ENCODE measurements at places on chromosomes 3 and 15.
A peak's percentile ranks its signal among the peaks of the same experiment; 100 is the strongest.

- no peak for DNase-seq
Observed at GRCh38 chr15:51193526-51193925, 98.8 kb upstream of the TNFAIP8L3 start.

DNA sequence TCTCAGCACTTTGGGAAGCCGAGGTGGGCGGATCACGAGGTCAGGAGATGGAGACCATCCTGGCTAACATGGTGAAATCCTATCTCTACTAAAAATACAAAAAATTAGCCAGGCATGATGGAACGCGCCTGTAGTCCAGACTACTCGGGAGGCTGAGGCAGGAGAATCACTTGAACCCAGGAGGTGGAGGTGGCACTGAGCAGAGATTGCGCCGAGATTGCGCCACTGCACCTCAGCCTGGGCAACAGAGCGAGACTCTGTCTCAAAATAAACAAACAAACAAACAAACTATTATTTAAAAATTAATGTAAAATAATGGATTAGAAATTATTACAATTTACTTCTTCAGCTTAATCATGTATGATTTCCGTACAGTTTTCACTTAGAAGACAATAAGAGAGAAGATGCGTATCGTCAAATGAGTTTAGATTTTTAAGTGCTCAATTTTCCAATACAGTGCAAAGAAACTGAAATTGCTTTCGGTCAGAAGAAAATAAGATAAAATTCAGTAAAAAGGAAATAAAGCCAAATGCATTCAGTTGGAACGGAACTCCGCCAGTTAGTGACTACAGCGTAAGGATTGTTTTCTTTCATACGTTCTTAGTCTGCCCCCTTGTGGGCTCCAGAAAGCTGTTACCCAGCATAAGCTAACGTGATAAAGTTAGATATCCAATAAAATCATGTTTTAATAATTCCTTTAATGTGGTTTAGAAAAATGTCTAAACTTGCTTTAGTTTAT is 24.8 kb downstream of the AADAC start:
- DNase-seq, result no peak

DNA sequence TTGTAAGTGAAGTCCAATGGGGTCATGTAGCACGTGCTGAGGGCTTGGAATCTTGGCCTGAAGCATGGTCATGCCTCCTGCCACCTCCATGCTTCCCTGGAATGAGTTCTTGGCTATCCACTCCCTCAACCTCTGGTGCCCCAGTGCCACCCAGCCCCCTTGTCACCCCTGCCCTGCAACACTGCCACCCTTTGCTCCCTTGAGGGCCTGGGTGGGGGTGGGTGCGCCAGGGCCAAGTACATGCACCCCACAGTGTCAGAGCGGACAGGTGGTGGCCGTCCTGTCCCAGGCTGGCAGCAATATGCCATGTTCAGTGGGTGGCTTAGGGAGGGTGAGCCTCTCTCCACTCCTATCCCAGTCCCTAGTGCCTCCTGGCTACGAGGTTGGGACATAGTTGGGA is 27.6 kb upstream of the C15orf39 start:
- no peak for DNase-seq

- DNase-seq, result no peak
Observed at GRCh38 chr15:78061963-78062427, 15.5 kb downstream of the TBC1D2B start.

DNA sequence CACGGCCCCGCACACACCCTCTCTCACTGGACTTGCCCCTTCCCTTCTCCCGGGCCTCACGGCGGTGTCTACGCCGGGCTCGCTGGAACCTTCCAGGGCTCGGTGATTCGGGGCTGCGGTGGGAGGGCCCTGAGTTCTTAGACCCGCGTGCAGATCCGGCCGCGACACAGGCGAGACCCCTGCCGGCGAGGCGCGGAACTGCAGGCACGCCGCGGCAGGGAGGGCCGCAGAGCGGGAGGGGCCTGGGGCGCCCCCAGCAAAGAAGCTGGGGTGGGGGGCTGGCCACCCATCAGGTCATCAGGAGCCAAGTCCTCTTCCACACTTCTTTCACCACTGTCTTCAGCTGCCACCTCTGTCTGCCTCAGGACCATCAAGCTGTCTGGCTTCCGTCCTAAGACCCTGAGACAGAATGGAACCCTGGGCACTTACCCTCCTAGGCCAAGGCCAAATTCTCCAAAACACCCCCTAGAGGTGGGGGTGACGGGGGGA is 164.5 kb downstream of the XXYLT1 start:
- peak; percentile 52 for DNase-seq

- DNase-seq, result no peak
Observed at GRCh38 chr15:67980171-67980570, 73.9 kb upstream of the PIAS1 start.

Data from T-helper 2 cell (primary cell).